ENCODE measurements at places on chromosomes 3 and 15.

GRCh38 chr3:158108445-158108985, 1.4 kb upstream of the RSRC1 start:
- no peak for DNase-seq

- DNase-seq: no peak
Observed at GRCh38 chr3:2929574-2929973, 180.6 kb downstream of the IL5RA start.

DNA sequence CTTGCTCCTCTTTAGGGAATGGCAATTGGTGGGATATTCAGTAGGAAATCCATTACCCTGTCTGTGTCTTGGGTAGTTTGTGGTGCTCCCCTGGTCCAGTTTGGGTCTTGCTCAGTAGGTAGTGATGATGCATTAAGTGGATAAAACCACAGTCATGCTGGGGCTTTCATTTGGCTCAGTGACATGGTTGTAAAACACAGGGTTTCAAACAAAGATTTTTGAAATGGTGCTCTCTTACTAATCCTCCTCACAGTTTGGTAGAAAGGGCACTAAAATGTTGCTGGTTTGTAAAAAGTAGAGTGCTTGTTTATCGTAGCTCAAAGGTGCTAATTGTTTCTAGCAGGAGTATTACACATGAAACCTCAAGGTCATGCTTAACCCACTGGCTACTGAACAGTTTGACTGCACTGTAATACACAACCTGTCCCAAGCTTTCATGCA, 22.9 kb downstream of the BBX start:
- no peak for DNase-seq

GRCh38 chr3:84440291-84440690, 518.5 kb upstream of the CADM2 start:
- DNase-seq: no peak

DNA sequence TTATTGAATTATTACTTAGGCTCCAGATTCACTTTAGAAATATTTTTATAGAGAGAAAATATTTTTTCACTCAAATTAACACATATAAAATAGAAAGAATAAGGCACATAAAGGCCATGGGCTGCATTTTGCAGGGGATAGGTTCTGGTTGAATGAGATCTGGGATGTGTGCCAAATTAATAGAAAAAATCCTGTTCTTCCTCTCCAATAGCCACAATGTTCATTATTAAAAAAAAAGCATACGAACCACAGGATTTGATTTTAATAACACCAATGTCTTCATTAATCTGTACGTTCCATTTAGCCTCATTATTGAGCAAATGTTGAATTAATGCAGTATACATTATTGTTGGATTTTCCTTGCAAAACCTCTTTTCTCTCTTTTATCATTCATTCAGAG, 622.8 kb upstream of the AGTR1 start:
- no peak for DNase-seq

DNA sequence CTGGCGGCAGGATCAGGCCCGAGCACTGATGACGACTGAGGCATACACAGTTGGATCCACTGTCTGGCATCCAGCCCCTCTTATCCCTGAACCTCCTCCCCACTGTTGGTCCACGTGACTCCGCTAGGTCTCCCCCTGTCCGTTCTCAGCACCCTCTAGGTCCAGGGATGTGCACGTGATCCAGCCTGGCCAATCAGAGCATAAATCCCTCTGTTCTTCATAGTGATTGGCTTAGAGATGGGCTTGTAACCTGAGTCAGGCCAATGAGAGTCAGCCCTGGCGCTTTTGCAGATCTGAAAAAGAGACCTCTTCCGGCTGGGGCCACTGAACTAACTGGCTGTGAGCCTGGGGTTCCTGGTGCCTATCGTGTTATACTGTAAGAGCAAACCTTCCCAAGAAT, 20.5 kb upstream of the IQSEC1 start:
- DNase-seq: no peak

DNA sequence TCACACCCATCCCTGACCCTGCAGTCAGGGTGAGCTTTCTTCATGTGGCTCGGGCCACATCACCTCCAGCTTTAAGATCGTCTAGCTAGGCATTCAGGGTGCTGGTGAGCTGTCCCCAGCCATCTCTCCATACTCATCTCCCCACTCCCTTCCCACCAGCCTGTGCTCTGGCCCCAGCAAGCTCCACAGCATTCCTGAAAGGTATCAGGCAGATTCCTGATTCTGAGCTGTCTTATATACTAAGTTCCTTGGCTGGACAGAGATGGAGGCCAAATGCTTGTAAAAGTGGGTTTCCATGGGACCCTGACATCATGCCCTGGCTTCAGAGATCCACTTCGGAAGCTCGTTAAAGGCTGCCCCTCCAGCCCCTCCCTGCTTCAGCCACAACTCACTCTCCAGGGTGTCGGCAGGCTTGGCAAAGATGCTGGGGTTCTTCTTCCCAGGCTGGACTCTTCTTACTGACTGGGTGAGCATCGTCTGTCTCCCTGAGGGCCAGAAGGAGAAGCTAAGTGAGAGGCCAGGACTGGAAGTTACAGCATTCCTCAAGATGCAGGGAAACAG, 3.9 kb downstream of the CILP start:
- DNase-seq: no peak

GRCh38 chr15:73982222-73982962, 9.7 kb downstream of the STOML1 start:
- DNase-seq: no peak

DNA sequence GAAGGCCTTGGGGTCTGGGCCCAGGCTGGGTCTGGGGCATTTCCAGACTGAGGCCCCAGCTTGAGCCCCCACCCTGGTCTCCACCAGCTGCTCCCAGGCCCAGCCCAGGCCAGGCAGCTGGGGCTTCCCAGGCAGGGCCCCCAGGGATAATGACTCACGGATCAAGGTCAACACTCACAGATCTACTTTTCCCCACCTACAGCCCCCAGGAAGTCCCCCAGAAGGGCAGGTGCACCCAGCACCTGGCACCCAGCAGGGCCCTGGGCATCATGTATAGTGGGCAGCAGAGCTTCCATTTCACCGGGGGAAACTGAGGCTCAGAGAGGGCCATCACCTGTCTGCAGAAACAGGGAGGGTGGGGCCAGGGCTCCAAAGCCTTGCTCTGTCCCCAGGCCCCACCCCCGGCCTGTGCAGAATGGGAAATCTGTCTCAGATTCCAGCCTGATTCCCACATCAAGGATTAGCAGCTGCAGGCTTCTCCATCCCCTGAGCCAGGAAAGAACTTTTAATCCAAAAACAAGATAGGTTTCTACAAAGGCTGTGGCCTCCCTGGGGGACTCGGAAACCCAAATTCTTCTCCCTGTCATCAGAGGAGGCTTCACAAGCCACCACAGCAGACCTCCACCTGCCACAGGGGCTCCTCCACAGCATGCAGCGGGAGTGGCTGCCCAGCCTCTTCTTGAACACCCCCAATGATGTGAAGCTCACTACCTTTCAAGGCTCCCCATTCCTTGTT, 49.8 kb downstream of the IQSEC1 start:
- DNase-seq: no peak

DNA sequence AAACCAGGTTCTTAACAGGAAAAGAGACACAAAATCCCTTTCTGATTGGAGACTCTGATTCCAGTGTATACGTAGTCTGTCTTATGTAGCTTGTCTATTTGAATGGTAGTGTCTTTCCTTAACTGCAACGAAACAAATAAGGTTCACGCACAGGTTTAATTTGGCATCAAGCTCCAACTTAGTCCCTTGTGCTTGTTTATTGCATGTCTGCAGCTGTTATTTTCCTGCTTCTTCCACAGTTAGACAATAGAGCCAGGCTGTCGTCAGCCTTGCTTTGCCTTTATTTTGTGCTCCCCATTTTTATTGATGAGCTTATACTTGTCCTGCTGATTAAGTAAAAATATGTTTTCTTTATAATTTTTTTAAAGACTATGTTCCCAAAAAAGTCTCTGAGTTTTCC, 152.7 kb upstream of the CDIN1 start:
- no peak for DNase-seq

- no peak for DNase-seq
Observed at GRCh38 chr3:41224120-41224806, 25.0 kb downstream of the CTNNB1 start.

GRCh38 chr3:149247008-149247710, 25.5 kb upstream of the CP start:
- DNase-seq: no peak

DNA sequence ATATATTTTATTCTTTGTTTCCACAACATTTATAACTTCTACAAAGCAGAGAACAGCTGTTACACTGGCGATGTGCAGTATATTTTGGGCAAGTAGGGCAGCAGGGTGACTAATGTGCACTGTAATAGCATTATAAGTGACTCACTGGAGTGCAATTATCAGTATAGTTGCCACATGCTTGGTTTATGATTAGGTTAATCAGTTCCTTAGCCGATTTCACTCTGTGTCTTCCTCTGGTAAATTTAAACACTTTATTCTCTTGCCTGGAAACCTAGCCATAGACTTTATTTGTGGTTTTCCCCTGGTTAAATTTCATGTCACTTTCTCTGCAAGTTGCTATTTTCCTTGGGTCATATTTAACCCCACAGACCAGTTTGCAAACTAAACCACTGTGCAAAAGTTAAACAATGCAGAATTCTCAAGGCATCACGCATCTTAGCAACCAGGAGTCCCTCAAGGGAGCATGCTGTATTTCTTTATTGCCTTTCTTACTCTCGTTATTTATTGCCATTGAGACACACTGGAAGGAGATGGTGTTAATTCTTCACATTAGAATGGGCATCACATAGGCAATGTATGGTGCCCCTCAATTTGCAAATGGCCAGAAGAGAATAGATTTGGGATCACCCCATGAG, 690.2 kb upstream of the DPPA4 start:
- no peak for DNase-seq

Measured in activated effector memory CD4-positive, alpha-beta T cell treated with Interleukin-2 at 50 U/mL for 16 hours (primary cell).